ENCODE measurements at places on chromosomes 3 and 15.

- DNase-seq = no peak
Measured at GRCh38 chr15:76565366-76565765, 228.8 kb downstream of the ISL2 start.

DNA sequence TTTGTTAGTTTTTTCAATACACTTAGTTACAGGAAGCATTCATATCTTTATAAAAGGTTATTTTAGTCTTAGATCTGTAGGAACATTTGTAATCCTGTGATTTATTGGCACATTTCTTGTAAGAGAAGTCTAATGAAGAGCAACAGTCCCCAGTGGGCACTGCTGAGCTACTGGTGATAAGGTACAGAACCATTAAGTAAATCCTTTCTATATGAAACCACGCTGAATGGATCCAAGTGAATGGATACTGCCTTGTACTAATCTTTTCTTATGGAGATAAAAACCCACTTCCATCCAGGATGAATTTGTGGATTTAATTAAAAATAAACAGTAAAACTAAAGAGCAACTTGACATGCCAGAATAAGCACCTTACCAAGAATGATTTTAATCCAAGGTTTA is 64.0 kb downstream of the SHQ1 start:
- DNase-seq = no peak

DNA sequence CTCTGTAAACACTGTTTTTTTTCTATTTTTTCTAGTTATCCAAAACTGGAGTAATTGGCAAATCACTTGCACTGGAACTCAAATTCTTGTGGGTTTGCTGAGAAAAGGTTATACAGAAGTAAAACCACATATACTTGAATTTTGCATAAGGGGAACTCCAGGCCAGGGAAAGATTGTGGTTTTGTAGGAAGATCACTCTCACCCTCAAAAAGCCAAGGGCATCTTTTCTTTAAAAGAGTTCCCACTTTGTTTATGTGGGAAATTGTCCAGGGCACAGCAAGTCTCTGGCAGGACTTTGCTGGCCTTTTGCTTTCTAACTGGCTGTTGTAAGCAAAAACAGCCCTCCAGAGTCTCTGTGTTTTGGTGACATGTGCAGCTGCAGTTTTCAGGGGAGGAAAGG is 340.3 kb upstream of the RBMS3 start:
- DNase-seq = no peak

- DNase-seq = no peak
Measured at GRCh38 chr3:188530226-188530625, 376.3 kb downstream of the LPP start.

DNA sequence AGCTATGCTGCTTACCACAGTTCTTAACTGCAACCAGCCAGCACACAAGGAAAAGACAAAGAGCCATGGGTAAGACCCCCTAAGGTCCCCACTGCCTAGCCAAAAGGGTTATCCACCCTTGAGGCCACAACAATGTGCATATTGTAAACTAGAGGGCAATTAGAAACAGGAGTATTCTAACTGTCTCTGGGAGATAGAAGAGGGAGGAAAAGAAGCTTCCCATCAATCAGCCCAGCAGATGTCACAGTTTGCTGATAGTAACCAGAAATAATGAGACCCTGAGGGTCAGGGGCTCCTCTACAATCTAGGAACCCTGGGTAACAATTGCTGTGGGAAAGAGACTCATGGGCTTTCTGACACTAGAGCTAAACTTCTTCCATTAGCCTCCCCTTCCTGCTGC is 20.6 kb upstream of the IFT57 start:
- no peak for DNase-seq

GRCh38 chr3:126540951-126541627 is 17.1 kb downstream of the CHST13 start:
- no peak for DNase-seq

- no peak for DNase-seq
Measured at GRCh38 chr15:36737430-36737891, 158.0 kb downstream of the CDIN1 start.

- no peak for DNase-seq
Measured at GRCh38 chr3:78724859-78725258, 1042.9 kb downstream of the ROBO1 start.

- DNase-seq = no peak
Measured at GRCh38 chr3:55579496-55579895, 92.4 kb upstream of the WNT5A start.

DNA sequence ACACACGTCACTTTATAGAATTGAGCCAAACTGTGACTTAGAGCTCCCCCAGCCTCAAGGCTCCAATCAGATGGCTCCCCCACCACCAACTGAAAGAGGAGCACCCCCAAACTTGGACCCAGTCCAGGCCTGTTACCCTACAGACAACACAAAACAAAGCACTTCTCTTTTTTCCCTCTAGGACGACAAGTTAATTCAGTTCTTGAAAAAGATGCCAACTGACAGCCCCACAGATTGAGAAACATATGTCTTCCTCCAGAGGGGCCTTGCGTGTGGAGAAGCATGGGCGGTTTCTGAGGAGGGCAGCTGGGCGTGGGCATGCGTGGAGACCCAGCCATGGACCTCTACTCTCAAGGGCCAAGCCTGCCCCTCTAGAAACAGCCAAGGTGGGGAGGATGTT is 229.5 kb downstream of the SHQ1 start:
- DNase-seq = no peak

- DNase-seq = no peak
Measured at GRCh38 chr15:51793521-51794305, 35.7 kb upstream of the TMOD3 start.

- no peak for DNase-seq
Measured at GRCh38 chr3:188826574-188826973, 345.2 kb upstream of the TPRG1 start.

DNA sequence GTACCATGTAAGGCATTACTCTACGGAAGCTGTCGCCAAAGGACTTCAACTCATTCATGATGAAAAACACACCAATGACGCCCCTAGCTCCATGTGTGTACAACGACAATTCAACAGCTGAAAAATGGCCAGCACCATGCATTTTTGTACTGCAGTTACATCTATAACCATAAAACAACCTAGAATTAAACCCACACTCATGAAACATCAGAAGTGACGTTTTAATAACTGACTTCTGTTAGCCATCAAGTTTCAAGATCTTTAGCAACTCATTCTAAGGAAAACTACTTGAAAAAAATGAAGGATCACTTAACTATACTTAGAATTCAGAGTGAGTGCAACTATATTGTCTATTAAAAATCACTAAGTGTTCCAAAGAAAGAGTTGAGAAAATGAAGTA is 84.9 kb downstream of the RFTN1 start:
- DNase-seq = no peak

- no peak for DNase-seq
Measured at GRCh38 chr15:57734860-57735259, 28.3 kb downstream of the POLR2M start.

- no peak for DNase-seq
Measured at GRCh38 chr3:88573472-88573871, 423.7 kb downstream of the C3orf38 start.

Data from HuH-7 (cell line).